Anterior cingulate cortex (tissue), 58 donors: ENCODE measurements at places on chromosomes 2 and 18.
A peak's percentile ranks its signal among the peaks of the same experiment; 100 is the strongest.

- no peak for DNase-seq
Observed at GRCh38 chr2:134873152-134873551, 34.7 kb downstream of the ACMSD start.

GRCh38 chr2:213159768-213160167, 8.4 kb upstream of the IKZF2 start:
- no peak for DNase-seq

- no peak for DNase-seq
Observed at GRCh38 chr2:127003070-127003800, 103.7 kb downstream of the BIN1 start.

GRCh38 chr2:28681158-28681571, 70.5 kb upstream of the PPP1CB start:
- DNase-seq: peak; percentile 71

GRCh38 chr2:225740086-225740485, 340.6 kb downstream of the NYAP2 start:
- DNase-seq: no peak

DNA sequence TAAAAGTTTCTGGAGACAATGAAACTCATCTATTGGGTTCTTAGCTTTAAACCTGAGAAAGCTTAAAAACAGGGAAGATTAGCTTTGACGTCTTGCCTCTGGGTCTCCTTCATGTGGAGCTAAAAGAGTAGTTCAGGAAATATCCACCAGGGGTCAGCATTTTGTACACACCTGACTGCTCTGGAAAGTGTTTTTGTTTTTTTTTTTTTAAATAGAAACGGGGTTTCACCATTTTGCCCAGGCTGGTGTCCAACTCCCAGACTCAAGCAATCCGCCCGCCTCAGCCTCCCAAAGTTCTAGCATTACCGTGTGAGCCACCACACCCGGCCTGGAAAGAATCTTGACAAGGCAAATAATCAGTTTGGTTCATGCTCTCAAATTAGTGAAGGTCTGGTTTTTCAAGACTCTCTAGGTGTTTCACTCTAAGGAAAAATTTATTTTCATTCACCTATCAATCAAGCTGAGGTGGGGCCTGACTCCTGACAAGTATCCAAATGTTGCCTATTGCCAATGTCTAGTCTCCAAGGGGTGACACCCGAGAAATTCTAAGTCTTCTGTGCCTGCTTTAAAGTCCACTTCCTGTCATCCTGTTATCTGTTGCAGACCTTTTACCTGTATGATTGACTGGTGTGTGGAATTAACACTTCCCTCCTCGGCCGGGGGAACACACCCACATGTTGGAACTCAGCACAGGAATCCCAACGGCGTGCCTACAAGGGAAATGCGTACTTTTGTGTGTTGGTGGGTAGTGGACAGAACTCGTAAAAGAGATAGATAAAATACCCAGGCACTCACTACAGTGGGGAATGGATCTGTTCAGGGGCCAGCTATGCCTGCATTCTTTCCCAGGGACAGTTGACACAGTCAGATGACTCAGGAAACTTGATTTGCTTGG, 11.3 kb downstream of the IL1RN start:
- DNase-seq: no peak

- DNase-seq: no peak
Observed at GRCh38 chr2:52343010-52343409, 1311.1 kb upstream of the NRXN1 start.

GRCh38 chr2:15354596-15355366, 206.4 kb downstream of the NBAS start:
- DNase-seq: no peak

- no peak for DNase-seq
Observed at GRCh38 chr2:147933931-147934330, 86.6 kb downstream of the ORC4 start.

DNA sequence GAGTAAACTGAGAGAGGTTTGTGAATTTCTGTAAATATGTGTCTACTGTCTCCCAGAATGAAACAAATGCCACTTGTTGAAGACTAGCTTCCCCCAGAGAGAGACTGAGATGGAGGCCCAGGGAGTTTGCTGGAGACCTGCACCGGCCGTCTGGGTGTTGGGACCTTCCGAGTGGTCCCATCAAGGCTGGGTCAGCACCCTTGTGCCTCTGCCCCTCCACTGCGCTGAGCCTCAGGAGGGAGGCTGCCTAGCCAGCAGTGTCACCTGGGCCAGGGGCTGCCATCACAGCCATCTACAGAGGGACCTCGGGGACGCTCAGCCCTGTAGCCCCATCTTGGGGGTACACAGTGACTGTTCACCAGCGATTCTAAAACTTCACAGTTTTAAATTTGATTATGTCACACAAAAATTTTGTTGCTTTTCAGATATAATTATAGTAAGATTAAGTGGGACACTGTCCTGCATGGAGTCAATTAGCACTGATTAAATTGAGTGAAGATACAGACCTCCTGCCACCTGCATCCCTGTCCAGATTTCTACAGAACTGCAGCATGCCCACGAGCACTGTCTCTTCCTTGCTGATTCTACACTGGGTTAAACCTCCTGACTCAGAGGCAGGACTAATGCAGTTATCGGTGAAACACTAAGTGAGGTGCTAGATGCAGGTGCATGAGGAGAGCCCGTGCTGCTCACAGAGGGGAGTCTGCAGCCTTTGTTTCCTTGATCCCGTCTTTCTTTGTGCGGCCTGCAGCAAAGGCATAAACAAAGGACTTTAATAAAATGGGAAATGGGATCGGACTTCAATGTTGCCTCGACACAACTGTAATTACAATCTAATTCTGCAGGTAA, 50.5 kb downstream of the TMEM18 start:
- no peak for DNase-seq

GRCh38 chr2:26068602-26069298, 34.9 kb downstream of the RAB10 start:
- DNase-seq: no peak

GRCh38 chr2:152106464-152106863, 7.6 kb upstream of the CACNB4 start:
- no peak for DNase-seq

- DNase-seq: no peak
Observed at GRCh38 chr2:218313356-218313755, 21.1 kb upstream of the TMBIM1 start.

DNA sequence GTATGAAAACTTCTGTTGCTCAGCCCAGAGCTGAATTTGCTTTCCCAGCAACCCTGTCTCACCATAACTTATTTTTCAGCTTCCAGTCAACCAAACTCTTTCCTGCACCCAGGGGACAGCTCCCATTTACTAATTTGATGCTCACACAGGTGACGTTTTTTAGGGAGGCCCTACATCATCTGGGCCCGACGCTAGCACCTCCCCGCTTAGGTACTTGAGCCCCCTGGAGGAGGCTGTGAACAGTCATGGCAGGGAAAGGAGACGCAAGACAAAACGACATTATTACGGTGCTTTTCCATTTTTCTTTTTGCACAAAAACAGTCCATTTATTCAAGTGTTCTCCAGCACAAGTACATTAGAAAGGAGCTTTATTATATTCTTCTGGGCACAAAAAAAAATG, 59.2 kb upstream of the POMC start:
- no peak for DNase-seq

DNA sequence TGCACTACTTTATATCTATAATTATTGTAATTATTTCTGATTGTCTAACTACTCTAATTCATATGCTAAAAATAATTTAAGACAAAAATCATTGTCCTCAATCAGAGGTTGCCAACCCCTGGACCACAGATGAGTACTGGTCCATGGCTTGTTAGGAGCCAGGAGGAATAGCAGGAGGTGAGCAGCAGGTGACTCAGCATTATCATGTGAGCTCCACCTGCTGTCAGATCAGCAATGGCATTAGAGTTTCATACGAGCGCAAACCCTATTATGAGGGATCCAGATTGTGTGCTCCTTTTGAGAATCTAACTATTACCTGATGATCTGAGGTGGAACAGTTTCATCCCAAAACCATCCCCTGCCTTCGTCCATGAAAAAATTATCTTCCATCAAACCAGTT, 1434.4 kb downstream of the LRP1B start:
- no peak for DNase-seq

GRCh38 chr18:51506811-51507210, 309.3 kb upstream of the MEX3C start:
- DNase-seq: no peak

- DNase-seq: peak; percentile 80
Observed at GRCh38 chr2:130824492-130825061, 12.1 kb upstream of the ARHGEF4 start.

DNA sequence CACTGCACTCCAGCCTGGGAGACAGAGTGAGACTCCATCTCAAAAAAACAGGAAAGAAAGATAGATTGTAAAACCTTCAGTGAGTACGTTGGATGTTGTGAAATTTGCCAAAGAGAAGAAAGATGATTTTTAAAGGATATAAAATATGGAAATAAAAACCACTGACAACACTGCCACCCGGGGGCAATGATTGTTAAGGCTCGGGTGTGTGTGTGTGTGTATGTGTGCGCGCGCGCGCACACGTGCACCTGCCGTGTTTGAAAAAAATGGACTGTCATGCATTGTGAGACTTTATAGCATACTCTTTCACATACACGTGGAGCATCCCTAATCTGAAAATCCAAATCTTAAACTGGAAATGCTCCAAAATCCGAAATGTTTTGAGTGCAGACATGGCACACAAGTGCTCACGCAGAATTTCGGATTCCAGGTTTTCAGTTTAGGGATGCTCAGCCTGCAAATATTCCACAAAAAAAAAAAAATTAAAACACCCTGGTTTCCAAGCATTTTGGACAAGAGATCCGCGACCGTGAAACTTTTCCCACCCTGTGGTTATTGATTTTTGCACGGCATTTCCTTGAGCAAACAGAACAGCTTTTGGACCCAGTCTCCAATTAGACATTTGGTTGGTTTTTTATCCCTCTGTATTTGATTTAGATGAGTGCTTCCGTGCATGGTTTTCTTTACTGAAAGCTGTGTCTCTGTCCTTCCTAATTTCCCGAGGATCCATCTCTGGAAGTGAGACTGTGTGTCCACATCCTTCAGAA, 269.2 kb downstream of the AGAP1 start:
- no peak for DNase-seq

DNA sequence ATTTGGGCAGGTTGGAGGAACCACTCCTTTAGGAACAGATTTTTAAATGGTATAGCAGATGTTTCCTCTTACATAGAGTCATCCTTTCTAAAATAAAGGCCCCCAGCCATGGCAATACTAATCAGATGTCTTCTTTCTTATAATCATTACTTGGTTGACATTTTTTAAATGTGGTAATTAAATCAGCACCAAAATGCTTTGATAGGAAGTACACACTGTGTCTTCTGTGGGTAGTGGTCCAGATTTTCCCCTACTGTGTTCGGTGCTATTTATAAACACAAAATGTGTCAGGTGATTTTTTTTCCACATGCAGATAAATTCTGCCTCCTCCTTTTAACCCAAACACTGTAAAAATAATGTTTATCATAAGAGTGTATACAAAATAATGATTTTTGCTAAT, 200.9 kb upstream of the DTNA start:
- no peak for DNase-seq
